ENCODE measurements at places on chromosomes 2 and 18. TPM values are rescaled to one million over a fixed set of nuclear protein-coding genes. Genes with fewer than 3 reads are reported as not detected.

Gene M1AP
- 0.47 TPM for polyA plus RNA-seq

Gene MEP1B
- not detected for polyA plus RNA-seq

Gene CLK1
- 35.9 TPM for polyA plus RNA-seq

Gene COLEC11
- polyA plus RNA-seq: 0.15 TPM

Gene EIF2B4
- 42.8 TPM for polyA plus RNA-seq

Gene FBXO36
- 2.8 TPM for polyA plus RNA-seq

Gene HOXD9
- polyA plus RNA-seq: 1.7 TPM

Gene ACVR2A
- 2.2 TPM for polyA plus RNA-seq

DNA sequence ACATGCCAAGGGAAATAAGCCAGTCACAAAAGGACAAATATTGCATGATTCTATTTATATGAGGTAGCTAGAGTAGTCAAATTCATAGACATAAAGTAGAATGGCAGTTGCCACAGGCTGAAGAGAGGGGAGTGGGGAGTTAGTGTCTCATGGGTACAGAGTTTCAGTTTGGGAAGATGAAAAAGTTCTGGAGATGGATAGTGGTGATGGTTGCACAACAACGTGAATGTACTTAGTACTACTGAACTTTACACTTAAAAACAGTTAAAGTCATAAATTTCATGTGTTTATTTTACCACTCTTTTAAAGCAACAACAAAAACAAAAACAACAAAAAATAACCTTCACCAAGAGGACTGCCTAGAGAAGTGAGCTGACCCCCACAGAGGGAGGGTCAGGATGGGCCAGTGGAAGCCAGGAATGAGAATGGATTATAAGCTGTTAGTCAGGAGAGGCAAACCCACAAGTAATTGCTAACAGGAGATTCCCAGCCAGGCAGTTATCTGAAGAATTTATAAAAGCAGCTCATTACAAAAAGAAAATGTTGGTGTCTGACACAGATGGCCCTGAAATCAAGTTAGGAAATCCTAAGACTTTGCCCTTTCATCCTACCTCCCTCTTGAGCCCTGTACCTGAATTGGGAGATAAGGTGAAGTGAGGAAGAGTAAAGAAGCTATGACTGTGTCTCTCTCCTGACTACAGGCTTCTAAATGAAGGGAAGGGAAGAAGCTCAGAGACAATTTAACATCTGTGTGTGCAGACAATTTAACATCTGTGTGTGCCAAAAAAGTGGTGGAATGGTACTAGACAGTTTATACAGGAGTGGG is 263.4 kb downstream of the PDE11A start:
- DNase-seq: no peak

- DNase-seq: no peak
These were observed 56.3 kb downstream of the RBKS start for GRCh38 chr2:27833931-27834330.

- no peak for DNase-seq
These were observed 142.1 kb downstream of the SEPTIN10 start for GRCh38 chr2:109471658-109472057.

GRCh38 chr2:26691881-26692278 is 642 bp upstream of the KCNK3 start:
- DNase-seq: no peak

DNA sequence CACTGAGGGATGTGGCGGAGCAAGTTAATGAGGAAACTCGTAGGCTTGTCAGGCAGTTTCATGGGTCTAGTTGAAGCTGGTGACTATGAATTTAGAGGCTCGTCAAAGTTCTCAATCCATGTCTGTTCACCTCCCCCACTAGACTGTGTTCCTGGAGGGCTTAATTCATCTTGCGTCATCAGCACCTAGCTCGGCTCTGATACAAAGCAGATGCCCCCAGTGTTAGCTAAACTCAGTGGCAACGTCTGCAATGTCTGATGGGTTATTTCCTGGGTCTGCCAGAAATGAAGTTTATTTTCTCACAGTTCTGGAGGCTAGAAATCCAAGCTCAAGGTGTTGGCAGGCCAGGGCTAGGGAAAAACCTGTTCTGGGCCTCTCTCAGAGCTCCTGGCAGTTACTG is 140.6 kb downstream of the PID1 start:
- no peak for DNase-seq

DNA sequence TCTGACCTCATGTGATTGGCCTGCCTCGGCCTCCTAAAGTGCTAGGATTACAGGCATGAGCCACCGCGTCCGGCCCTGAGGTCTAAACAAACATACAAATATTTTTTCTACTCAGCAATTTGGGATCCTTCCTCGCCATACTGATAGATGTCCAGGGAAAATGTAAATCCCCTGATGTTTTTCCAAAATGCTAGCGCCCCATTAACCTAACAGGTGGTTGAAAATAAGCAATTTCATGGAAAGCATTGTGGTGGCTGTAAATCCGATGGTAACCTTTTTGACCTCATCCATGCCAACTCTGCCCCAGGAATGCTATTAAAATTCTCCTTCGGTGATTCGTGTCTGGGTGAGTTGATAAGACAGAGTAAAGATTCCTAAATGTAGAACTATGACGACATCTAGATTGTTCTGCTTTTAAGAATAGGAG is 19.3 kb downstream of the GEMIN6 start:
- no peak for DNase-seq

GRCh38 chr2:176991411-176991810 is 221.2 kb upstream of the HNRNPA3 start:
- DNase-seq: no peak

- DNase-seq: no peak
These were observed 1.8 kb upstream of the ZEB2 start for GRCh38 chr2:144521686-144522085.

DNA sequence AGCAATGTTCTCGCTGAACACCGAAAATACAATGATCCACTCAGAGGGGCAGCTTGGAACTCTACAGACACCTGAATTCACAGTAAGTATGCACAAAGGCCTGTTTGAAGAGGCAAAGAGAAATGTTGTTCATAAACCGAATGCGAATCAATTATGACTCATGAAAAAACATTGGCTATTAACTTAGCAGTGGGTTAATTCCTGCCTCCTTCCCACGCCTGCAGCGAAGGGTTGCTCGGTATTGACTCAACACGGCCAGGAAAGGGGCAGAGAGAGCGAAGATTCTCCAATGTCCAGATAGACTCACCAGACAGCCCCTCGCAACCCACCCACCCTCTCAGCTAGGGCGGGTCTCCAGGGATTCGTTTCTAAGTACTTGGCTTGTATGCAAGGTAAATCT is 9.4 kb downstream of the CRACDL start:
- DNase-seq: no peak

DNA sequence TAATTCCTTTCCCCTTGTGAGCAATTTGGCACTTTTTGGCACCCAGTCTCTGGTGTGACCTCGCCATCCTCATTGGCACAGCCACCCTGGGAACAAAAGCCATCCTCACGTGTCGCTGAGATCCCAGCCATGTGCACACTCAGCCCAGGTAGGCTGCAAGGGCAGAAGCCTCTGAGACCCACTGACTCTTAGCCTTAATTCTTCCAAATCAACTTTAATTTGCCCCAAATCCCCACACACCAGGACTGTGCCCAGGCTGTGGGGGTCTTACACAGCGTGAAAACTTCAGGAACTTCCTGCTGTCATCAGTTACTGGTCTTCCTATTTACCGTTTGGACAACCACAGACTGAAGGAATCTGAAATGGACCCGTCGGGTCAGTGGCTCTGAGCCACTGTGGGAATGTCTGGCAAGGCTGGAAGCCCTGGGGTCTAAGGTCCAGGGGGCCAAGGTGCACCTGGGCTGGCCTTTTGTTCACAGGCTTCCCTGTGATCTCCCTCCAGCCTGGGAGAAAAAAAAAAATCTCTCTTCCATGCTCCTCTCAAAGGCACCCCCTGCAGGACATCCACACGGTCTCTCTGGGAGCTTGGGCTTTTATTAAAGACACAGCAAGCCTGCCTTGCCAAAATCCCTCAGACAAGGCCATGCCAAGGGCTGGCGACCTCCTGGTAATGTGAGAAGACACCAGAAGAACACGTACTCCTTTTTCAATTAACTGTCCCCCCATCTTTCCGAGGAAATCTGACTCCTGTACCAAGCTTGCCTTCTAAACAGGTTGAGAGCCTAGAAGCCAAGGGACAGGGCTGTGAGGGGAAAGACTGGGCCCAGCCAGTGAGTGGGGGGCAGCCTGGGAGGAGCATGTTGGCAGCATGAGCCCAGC is 42.1 kb upstream of the LAPTM4A start:
- peak; percentile 26 for DNase-seq

- DNase-seq: no peak
These were observed 351.3 kb upstream of the LRRTM4 start for GRCh38 chr2:77873506-77873905.
